Natural killer cell treated with Interleukin-12 subunit alpha and Interleukin-12 subunit beta and Interleukin-15 and Interleukin-18, amount 100 ng/mL, for 72 hours (primary cell): ENCODE measurements at places on chromosomes 4 and X. TPM values are rescaled to one million over a fixed set of nuclear protein-coding genes. Genes with fewer than 3 reads are reported as not detected.

The POLN gene
- total RNA-seq = 3.8 TPM

The CT45A5 gene
- total RNA-seq = not detected

The RXFP1 gene
- not detected for total RNA-seq

The AFF1 gene
- total RNA-seq = 43.2 TPM

The CENPVL3 gene
- total RNA-seq = not detected

DNA sequence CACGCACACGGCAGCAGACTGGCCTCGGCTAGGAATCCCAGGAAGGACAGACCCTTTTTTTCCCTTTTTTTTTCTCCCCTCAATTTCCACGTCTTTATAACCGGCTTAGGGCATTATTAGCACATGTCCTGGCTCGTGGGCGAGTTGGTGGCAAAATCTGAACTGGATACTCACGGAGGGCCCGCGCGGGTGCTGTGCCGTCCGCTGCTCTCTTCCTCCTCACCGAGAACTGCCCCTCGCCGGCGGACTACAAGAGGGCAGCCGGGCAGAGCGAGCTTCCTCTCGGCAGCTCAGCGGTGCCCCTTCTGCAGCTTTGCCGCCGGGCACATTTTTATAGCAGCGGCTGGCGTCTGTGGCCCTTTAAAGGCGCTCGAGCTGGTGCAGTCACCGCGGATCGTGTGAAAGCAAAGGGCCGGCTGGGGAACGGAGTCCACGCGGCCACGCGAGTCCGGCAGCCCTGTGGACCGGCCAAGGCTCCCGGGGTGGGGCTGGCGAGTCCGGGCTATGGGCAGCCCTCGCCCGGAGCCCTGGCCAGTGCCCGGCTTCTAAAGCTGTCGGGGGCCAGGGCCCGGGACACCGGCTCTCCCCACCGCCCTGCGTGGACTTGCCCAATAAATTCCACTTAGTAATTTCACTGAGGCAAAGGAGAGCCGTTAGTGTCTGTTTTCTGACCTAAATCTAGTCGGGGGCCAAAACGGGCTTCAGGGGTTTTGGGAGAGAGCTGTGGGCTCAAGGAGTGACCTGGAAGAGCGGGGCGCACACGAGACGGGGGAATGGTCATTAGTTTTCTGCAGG, 1.3 kb upstream of the CITED1 start:
- no peak for DNase-seq
- no peaks in the 10 kb centered on the region for H3K36me3 ChIP-seq
- no peak overlapping the region for H3K27ac ChIP-seq
- H3K4me1 ChIP-seq = peaks cover 15% of the 10 kb centered on the region

- H3K4me3 ChIP-seq = no peak overlapping the region
- H3K36me3 ChIP-seq = no peaks in the 10 kb centered on the region
- H3K27ac ChIP-seq = no peak overlapping the region
- no peak for DNase-seq
Measured at GRCh38 chr4:173591760-173592159, 61.7 kb upstream of the HAND2 start.

DNA sequence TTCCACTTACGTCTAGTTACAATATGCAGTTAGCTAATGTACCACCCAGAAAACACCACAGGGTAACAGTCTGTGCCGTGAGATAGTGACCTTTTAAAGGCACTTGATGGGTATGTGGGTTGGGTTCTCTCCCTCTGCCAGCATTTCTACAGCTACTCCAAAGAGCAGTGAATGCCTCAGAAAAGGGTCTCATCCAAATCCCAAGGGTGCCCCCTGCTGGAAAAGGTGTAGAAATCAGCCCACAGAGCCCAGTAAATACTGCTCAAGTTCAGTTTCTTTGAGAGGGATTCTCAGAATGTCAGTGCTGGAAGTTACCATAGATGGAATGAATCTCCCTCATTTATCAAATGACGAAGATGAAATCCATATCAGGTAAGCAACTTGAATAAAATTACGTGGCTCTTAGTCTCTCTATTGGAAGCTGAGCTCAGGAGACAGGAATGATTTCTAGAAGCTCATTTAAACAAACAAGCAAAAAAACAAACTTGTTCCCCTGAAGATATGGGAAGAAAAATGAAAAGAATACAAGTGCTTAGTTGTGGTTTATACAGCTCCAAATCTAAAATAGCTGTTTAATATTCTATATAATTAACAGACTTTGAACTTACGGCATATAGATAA, 9.5 kb downstream of the RNF175 start:
- DNase-seq = peak; percentile 68
- no peaks in the 10 kb centered on the region for H3K4me1 ChIP-seq
- peaks cover 6% of the 10 kb centered on the region for H3K27me3 ChIP-seq
- H3K27ac ChIP-seq = no peak overlapping the region

GRCh38 chr4:32778025-32778424, 2057.9 kb downstream of the PCDH7 start:
- DNase-seq = no peak
- H3K27me3 ChIP-seq = no peaks in the 10 kb centered on the region
- no peak overlapping the region for H3K4me3 ChIP-seq
- H3K36me3 ChIP-seq = no peaks in the 10 kb centered on the region
- H3K4me1 ChIP-seq = no peaks in the 10 kb centered on the region

DNA sequence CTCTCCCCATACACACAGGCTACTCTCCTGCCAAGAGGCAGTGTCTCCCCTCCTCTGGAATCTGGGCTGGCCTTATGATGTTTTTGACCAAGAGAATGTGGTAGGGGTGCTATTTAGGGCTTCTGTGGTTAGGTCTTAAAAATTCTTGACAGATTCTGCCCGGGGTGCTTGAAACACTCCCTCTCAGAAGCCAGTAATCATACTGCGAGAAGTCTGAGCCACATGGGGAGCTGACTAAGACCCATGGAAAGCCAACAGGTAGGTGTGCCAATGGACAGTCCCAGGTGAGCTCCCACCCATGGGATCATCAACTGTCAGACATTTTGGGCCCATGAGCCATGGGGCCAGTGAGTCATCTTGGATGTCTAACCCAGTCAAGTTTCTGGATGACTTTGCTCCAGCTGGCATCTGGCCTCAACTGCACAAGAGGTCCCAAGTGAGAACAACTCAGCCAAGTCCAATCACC, 315.7 kb downstream of the FBXW7 start:
- DNase-seq = no peak
- peaks cover 6% of the 10 kb centered on the region for H3K36me3 ChIP-seq
- H3K27ac ChIP-seq = no peak overlapping the region
- no peak overlapping the region for H3K4me3 ChIP-seq
- H3K27me3 ChIP-seq = no peaks in the 10 kb centered on the region
- H3K4me1 ChIP-seq = no peaks in the 10 kb centered on the region

DNA sequence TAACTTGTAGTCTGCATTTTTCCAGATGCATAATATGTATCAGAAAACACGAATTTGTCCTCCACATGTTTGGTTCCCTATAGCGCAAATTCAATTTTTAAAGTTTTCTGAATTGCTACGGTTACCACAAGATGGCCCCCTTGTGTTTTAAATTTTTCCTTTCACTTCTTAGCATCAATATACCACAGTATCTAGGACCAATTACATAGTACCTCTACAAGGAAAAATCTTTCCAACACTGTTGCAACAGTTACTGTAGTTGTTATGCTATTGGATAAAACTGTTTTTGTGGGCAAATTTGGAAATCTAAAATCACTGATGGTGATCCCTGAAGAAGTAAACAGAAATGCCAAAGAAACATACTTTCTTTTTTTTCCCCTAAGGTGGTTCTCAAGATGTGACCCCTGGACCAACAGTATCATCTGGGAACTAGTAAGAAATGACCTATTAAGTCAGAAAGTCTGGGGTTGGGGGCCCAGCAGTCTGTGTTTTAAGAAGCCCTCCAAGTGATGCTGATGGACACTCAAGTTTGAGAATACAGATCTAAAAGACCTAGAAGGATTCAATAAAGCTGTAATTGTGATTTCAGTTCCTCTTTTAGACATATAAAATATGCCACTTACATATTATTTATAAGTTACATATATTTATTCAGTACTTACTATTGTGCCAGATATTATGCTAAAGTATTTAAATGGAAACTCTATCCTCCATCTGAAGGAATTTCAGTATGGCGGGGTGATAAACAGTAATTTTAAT, 3.1 kb downstream of the ZGRF1 start:
- H3K36me3 ChIP-seq = no peaks in the 10 kb centered on the region
- no peak overlapping the region for H3K27ac ChIP-seq
- H3K4me3 ChIP-seq = no peak overlapping the region
- no peaks in the 10 kb centered on the region for H3K27me3 ChIP-seq
- peaks cover 4% of the 10 kb centered on the region for H3K4me1 ChIP-seq

DNA sequence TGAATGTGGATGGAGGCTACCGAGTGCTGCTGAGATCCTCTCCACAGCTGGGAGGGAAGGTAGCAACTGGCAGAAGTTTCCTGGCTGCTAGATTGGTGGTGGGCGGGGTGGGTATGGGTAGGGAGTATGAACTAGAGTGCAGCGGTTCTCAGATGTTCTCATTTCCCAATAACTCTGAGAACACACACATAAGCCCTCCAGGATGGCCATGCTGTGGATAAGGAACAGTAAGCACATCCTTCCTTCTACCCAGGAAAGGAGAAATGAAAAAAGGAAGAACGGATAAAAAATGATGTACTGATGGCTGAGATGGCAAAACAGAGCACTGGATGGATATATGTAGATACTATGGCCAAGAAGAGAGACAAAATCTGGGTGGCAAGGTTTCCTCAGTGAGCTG, 116.0 kb downstream of the ZNF827 start:
- H3K4me3 ChIP-seq = no peak overlapping the region
- DNase-seq = no peak
- no peak overlapping the region for H3K27ac ChIP-seq
- peaks cover 2% of the 10 kb centered on the region for H3K4me1 ChIP-seq
- peaks cover 6% of the 10 kb centered on the region for H3K36me3 ChIP-seq
- H3K27me3 ChIP-seq = no peaks in the 10 kb centered on the region

DNA sequence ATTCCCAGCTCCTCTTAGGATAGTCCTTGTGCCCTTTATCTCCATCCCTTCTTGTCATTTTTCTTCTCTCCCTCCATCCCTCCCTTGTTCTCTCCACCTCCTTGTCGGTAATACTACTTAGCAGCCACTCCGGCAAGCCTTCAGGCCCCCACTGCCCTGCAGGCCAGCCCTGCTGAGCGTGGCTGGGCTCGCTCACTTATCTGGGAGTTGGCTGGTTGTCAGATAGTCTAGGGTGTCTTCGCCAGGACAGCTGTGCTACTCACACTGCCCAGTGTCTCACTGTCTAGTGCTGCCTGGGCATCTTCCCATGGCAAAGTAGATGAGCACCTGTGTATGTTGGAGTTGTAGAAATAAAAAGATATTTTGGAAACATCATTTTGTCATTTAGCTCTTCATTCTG, 75.0 kb downstream of the STK32B start:
- no peak overlapping the region for H3K27ac ChIP-seq
- H3K36me3 ChIP-seq = no peaks in the 10 kb centered on the region
- no peak overlapping the region for H3K4me3 ChIP-seq
- no peak for DNase-seq
- no peaks in the 10 kb centered on the region for H3K4me1 ChIP-seq

DNA sequence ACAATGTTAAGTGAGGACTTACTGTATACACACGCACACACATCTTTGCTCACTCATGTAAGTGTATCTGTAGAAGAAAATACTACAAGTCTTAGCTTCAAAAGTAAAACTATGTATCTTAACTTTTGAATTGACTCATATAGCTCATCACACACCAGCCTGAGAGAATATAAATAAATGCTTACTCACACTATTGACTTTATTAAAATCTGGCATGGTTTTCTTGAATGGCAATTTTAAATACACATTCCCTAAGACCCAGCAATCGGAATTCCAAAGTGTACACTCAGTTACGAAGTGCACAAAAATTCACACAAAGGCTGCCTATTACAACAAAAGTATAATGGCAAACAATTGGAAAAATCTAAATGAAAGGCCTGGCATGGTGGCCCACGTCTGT, 2.0 kb downstream of the ERCC6L start:
- H3K36me3 ChIP-seq = no peaks in the 10 kb centered on the region
- H3K27ac ChIP-seq = no peak overlapping the region
- no peaks in the 10 kb centered on the region for H3K27me3 ChIP-seq
- no peak for DNase-seq
- peaks cover 7% of the 10 kb centered on the region for H3K4me1 ChIP-seq
